B cell (primary cell): ENCODE measurements at places on chromosomes 3 and 15. TPM values are rescaled to one million over a fixed set of nuclear protein-coding genes. Genes with fewer than 3 reads are reported as not detected.

SH2D7 gene
- total RNA-seq, result not detected in 2 replicates

FAM3D gene
- total RNA-seq, result not detected in 2 replicates

DNA sequence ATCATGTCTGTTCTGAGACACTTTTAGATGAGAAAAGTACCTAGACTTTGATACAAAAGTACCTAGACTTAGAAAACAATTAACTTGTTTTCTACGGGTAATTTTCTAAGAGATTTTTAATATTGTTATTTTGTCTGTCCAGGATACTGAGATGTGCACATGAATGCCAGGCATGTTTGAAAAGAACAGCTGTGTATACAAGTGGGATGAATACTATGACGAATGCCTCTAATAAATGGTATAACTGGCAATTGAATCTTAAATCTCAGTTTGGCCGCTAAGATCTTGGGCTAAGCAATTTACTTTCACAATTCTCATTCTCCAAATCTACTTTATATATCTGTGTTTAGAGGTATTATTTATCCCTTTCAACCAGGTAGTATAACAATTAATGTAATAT lies 207.4 kb downstream of the CBLB start:
- no peak for DNase-seq
- no peak overlapping the region for H3K27ac ChIP-seq

GRCh38 chr15:101043011-101043410 lies 123.9 kb downstream of the LRRK1 start:
- H3K4me3 ChIP-seq, result no peak overlapping the region
- no peaks in the 10 kb centered on the region for H3K4me1 ChIP-seq
- DNase-seq, result no peak
- H3K27ac ChIP-seq, result no peak overlapping the region
- no peaks in the 10 kb centered on the region for H3K27me3 ChIP-seq
- H3K36me3 ChIP-seq, result peaks cover 53% of the 10 kb centered on the region

DNA sequence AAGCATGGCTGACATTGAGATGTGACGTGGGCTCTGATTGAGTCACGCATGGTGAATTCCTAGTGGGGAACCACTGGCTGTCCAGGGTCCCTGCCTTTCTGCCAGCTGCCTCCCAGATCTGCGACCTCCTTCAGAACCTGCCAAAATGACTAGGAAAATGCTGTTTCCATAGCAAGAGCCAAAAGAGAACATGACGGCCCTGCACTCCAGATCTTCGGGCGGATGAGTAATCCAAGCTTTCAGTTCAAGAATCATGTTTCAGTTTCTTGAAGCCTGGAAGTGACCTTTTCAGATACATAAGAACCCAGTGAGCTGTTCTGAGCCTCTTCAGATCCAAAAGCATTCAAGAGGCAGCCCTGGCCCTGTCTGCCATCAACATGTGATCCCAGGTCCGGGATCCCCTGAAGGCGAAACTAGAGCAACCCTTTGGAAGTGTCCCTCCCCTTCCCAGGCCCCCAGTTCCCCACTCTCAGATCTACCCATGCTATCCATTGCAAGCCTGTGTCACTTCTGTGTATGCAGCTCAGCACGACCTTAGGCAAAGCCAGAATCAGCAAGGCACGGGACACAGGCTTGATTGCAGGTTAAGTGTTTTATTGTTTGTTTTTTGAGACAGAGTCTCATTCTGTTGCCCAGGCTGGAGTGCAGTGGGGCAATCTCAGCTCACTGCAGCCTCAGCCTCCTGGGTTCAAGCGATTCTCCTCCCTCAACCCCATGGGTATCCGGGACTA lies 19.7 kb downstream of the ANKRD63 start:
- no peaks in the 10 kb centered on the region for H3K36me3 ChIP-seq
- no peak overlapping the region for H3K4me3 ChIP-seq
- DNase-seq, result no peak
